Right lobe of liver (tissue), 6 donors: ENCODE measurements at places on chromosomes 1 and 21. TPM values are rescaled to one million over a fixed set of nuclear protein-coding genes. Genes with fewer than 3 reads are reported as not detected.

MCOLN2 gene
- total RNA-seq, result 0.19 TPM

C1QA gene
- total RNA-seq, result 66.3 TPM

DFFA gene
- total RNA-seq, result 24.8 TPM

KMO gene
- total RNA-seq, result 28.0 TPM

LIX1L gene
- total RNA-seq, result 11.9 TPM

SNX7 gene
- 10.0 TPM for total RNA-seq

VHLL gene
- total RNA-seq, result not detected

PROK1 gene
- not detected for total RNA-seq

GRCh38 chr1:119010201-119010600 lies 22.1 kb upstream of the TBX15 start:
- no peak for DNase-seq

GRCh38 chr1:161198194-161198896 lies 509 bp downstream of the ADAMTS4 start:
- no peak for DNase-seq

- no peak for DNase-seq
These were observed 18.7 kb downstream of the ZSWIM5 start for GRCh38 chr1:45187725-45188124.

GRCh38 chr1:204453141-204453772 lies 41.3 kb downstream of the PIK3C2B start:
- DNase-seq, result no peak

DNA sequence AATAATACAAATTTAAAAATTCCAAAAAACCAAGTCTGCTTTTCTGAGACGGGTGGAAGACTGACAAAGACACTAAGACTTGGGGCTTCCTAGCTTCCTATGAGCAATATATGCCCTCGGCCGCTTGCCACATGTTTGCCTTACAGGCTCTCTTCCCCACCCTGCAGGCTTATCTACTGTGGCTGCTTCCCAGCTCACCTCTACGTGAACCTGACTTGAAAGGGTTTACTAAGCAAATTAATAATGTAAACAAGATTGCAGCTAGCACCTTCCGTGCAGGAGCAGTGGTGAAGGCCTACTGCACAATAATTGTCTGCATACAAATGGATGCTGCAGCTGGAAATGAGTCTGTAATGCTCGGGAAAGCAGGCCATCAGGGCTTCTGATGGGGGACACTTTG lies 152.9 kb upstream of the DAB1 start:
- no peak for DNase-seq

GRCh38 chr1:210689826-210690225 lies 361.1 kb downstream of the HHAT start:
- DNase-seq, result no peak
